ENCODE measurements at places on chromosomes 6 and 20. TPM values are rescaled to one million over a fixed set of nuclear protein-coding genes. Genes with fewer than 3 reads are reported as not detected.

Gene GPR6
- polyA plus RNA-seq, result not detected

DNA sequence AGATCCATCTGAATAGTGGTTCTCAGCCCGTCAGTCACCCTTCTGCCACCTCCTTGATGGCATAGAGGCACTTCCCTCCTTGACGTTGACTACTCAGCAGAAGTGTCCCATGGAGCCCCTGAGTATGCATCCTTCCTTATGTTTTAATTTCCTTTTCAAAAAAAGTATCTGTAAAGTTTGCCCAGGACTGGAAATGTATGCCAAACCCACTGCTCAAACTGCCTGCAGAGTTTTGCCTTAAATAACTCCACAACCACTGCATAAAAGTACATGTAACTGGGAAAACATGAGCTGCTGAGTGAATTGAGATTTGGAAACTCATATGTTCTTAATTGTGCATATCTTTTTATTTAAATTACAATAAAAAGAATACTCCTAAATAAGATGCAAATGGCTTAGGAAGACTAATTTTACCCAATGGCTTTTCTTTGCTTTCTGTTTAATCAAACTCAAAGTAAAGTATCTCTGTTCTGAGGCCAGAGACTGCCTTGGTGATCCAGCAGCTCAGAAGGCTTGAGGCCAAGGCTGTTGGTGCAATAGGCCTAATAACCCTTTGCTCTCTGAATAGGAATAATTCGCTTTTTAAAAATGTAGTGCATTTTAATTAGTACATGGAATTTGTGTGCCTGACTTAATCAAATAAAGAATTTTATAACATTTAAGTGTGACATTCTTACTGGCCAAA, 90.4 kb downstream of the FNDC1 start:
- no peak for DNase-seq

DNA sequence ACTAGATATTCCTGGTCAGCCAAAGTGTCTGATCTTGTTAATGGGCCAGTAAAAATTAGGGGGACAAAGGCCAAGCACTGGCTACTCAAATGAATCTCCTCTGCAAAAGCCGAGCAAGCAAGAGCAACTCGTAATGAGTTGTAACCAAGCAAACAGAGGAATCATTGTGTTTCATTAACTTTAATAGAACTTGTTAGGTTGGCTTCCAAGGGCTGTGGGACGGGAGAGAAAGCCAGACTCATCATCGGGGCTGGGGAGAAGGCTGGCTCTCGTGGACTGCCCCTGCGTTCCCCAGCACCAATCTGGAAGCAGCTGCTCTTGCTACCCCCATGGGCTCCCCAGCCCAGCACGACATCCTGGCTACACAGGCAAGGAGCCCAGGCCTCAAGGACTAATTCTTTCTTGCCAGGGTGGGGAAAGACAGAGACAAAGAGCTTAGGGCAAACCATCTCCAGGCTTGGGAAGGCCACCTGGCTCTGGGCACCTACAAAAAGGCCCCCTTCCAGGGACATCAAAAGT, 10.5 kb upstream of the SCUBE3 start:
- DNase-seq, result no peak

- DNase-seq, result no peak
Observed at GRCh38 chr20:1856424-1856823, 38.8 kb upstream of the SIRPA start.

Gene ZKSCAN3
- polyA plus RNA-seq, result 2.6 TPM

- no peak for DNase-seq
Observed at GRCh38 chr6:13818341-13818740, 4.0 kb upstream of the MCUR1 start.

GRCh38 chr6:62324834-62325233, 38.8 kb upstream of the KHDRBS2 start:
- no peak for DNase-seq

- DNase-seq, result no peak
Observed at GRCh38 chr6:53179961-53180651, 31.5 kb upstream of the GCM1 start.

DNA sequence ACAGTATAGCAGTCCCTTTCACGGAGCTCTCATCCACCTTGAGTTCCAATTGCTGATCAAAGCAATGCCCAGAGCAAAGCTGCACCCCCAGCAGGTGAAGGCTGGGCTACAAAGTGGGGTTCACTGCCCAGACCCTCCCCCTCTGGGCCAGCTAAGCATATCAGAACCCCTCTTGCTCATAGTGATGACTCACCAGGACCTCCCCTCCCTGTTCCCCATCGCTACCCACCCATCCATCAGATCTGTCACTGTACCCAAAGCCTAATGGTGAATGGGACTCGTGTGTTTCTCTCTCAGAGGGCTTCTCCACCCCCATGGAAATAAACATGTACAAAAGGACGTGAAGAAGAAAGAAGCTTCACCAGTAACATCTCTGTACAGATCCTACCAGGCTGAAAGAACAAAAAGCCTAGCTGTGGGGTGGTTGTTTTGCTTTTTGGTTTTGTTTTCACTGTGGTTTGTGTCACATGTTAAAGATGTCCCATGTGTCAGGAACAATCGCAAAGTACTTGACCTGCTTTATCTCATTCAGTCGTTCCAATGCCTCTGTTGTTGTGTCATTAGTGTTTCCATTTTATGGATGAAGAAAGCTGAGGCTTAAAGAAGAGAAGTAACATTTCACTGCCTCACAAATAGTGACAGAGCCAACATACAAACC, 518.5 kb downstream of the CD83 start:
- no peak for DNase-seq

Gene FLOT1
- 462 TPM for polyA plus RNA-seq

DNA sequence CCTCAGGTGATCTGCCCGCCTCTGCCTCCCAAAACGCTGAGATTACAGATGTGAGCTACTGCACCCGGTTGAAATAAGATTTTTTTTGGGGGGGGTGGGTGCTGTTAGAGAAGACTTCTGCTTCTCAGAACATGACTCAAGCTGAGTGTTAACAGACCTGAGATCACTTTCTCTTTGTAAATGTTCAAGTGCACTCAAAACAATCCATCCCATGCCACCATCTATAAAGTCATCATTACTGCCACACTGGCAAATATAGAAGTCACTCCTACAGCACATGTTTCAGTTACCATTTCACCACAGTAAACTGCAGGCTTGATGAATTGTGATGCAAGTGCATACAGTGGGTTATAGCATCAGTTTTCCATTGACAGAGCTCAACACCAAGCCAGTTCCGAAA, 9.0 kb downstream of the VPS16 start:
- DNase-seq, result no peak

DNA sequence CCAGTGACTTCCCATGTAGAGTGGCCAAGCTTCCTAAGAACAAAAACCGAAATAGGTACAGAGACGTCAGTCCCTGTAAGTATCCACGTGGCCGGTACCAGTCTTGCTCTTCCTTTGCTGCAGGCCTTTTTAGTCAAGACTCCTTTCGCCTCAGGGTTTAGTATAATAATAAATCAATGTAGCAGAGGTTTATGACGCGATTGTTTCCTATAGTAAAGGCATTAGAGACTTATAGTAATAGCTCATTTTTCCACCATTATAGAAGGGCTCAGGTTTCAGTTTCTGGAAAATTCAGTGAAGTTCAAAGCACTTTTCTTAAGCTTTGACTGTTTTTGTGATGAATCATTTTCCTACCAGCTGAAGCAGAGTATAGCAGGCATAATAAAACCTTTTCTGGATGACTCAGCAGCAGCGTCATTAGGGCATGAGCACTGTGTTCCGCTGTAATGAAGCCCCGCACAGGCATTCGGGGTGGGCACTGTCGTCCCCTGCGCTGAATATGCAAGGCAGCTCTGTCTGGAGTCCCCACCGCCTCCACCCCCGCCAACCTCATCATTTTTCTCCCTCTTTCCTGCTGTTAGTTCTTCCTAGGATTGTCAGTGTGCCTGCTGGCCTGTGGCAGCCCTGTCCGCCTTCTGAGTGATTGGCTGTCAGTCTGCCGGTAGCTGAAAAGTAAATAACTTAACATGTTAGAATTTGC, 51.3 kb downstream of the PTPN1 start:
- no peak for DNase-seq

DNA sequence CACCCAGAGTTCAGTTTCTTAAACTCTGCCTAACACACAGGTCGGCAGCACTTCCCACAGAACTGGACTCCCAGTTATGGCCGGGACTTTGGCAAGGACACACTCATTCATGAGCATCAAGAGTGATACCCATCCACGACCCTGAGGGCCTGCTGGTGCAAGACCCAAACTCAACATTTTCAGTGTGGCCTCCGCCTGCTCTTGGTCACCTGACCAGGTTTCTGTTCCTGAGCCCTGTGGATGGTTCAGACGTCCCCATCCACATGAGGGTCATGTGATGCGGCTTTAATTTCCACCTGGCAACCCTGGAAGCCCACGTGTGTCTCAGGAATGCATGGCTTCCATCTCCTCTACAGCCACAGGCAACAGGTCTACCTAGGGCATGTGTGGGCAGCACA, 245.3 kb downstream of the DLL1 start:
- no peak for DNase-seq

DNA sequence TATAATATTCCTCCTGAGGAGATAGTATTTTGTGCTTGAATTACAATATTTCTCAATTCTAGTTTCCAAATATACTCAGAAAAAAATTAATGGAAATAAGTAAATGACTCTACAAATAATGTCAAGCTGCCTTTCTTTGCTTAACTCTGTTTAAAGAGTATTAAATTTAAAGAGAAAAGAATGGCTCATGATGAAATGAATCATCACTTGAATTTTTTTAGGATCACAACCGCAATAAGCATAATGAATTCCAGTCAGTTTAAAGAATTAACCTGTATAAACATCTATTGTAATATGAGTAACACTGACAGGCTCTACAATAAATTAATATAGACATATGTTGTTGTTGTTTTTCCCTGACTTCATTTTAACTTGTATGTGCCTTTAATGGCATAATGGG, 266.2 kb upstream of the ADGRB3 start:
- no peak for DNase-seq

Gene CRISP3
- not detected for polyA plus RNA-seq

DNA sequence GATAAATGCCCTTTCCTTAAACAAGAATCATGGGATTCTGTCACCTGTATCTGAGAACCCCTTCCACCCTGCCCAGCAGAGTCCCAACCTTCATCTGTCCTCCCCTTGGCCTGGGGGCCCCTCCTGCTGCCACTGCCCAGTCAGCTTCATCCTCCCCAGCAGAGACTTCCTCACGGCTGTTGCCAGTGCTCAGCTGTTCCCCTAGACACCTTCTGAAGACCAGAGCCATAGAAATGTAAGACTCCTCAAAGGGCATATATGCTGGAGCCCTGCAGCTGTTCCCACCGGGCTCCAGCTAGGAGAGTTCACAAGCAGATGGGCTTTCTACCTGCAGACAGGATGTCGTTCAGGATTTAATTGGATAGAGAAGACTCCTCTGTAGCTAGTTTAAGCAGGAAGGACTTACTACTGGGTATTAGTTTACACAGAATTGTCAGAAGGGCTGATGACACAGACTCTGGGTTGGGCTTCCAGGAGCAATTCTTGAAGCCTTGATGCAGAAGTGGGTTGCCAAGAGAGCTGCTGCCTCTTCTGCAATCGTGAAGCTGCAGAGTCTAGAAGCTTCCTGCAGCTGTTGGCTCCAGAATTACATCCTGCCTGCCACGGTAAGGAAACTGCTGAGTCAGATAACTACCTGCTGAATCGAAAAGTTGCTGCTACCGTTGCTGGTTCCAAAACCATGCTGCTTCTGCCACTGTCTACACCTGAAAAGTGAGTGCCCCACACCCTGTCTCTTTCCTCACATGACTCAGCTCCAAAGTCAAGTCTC, 57.1 kb upstream of the MLN start:
- no peak for DNase-seq

GRCh38 chr20:49398401-49399144, 83.9 kb downstream of the KCNB1 start:
- DNase-seq, result no peak

Gene C6orf141
- polyA plus RNA-seq, result not detected

GRCh38 chr6:158161566-158162254, 6.4 kb downstream of the SERAC1 start:
- DNase-seq, result no peak

- DNase-seq, result no peak
Observed at GRCh38 chr6:45759472-45759810, 256.2 kb downstream of the CLIC5 start.

- no peak for DNase-seq
Observed at GRCh38 chr6:6331393-6331792, 10.9 kb upstream of the F13A1 start.

GRCh38 chr6:131641554-131641953, 4.5 kb downstream of the ENPP3 start:
- no peak for DNase-seq

DNA sequence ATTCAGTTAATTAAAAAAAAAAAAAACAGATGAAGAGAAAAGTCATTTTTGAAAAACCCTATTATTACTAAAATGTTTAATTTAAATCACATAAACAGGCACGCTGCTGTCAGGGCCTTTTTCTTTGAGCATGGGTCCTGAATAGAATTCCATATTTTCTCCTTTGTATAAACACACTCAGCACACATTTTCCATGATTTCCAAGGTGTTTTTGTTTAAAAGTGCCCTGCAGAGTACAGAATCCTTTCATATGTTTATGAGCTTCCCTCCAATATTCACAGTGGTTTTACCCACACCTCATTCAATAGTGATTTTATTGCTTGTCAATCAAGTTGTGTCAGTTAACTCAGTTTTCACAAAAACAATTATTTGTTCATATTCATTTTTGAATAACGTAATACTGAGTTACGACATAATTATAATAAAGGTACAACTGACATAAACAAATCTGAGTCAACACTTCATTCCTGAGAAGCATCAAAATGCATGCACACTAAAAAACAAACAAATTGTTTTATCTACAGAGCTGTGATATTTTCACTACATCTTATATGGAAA, 15.2 kb downstream of the SLC35B3 start:
- no peak for DNase-seq

DNA sequence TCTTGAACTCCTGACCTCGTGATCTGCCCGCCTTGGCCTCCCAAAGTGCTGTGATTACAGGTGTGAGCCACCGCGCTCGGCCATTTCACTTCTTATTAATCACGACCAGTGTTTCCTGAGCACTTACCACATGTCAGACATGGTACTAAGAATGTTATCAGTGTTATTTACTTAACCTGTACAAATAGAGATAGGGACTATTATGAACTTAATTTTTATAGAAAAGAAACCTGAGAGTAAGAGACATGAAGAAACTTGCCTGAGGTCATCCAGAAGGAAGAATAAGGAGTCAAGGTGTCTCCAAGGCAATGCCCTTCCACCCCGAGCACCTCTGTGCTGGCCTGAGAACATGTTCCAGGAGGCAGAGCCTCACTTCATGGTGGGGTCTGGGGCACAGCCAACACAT, 29.3 kb upstream of the EZR start:
- DNase-seq, result no peak

Gene NXT1
- polyA plus RNA-seq, result 28.2 TPM

DNA sequence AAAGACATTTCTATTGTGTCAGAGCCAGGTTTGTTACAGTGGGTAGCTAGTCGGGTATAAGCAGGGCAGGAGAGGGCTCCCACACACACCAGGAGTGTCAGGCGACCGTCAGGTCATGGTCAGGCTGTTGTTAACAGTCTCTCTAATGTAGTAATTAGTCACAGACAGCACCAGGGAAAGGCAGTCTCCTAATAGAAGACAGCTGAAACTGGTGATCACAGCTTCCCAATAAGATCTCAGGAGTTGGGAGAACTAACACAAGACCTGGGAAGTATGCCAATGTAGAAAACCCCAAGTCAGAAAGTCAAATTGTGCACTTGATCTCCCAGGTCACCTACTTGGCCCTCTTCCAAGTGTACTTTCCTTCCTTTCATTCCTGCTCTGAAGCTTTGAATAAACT, 53.0 kb upstream of the GPR6 start:
- no peak for DNase-seq
